ENCODE measurements at places on chromosomes 11 and 22. TPM values are rescaled to one million over a fixed set of nuclear protein-coding genes. Genes with fewer than 3 reads are reported as not detected.

The SLN gene
- total RNA-seq: not detected

The DDX25 gene
- total RNA-seq: 31.9 TPM

The TSGA10IP gene
- total RNA-seq: not detected

The THYN1 gene
- 72.9 TPM for total RNA-seq

The TRIM51 gene
- total RNA-seq: not detected

The MS4A4E gene
- total RNA-seq: 0.69 TPM

The SYT8 gene
- total RNA-seq: not detected

The OR10A2 gene
- not detected for total RNA-seq

The FAM111B gene
- total RNA-seq: not detected

The ZMAT5 gene
- 15.9 TPM for total RNA-seq

The KRTAP5-9 gene
- not detected for total RNA-seq

The TESMIN gene
- 1.6 TPM for total RNA-seq

The TREH gene
- not detected for total RNA-seq

The C22orf42 gene
- not detected for total RNA-seq

The CHRNA10 gene
- 2.6 TPM for total RNA-seq

The INS gene
- total RNA-seq: not detected

The EMID1 gene
- 34.4 TPM for total RNA-seq

The CREB3L1 gene
- total RNA-seq: 5.3 TPM

The RELT gene
- total RNA-seq: 16.4 TPM

The GLB1L2 gene
- 3.0 TPM for total RNA-seq

The OR51B4 gene
- total RNA-seq: 0.51 TPM

The CDON gene
- total RNA-seq: 17.8 TPM

The TRPC6 gene
- total RNA-seq: 6.8 TPM

The RIC3 gene
- 52.5 TPM for total RNA-seq

The P2RY6 gene
- total RNA-seq: 14.3 TPM

The IL18 gene
- total RNA-seq: 3.0 TPM

The OR8G1 gene
- total RNA-seq: not detected

The BTBD18 gene
- total RNA-seq: not detected

The TRIM34 gene
- 2.6 TPM for total RNA-seq

The MICALL1 gene
- total RNA-seq: 21.8 TPM

The OR51E2 gene
- total RNA-seq: not detected

The OR52I2 gene
- total RNA-seq: not detected

The PACSIN3 gene
- total RNA-seq: 10.6 TPM

The OR8G5 gene
- not detected for total RNA-seq

The IL10RA gene
- 10.6 TPM for total RNA-seq
